ENCODE measurements at places on chromosomes 5 and 9.

DNA sequence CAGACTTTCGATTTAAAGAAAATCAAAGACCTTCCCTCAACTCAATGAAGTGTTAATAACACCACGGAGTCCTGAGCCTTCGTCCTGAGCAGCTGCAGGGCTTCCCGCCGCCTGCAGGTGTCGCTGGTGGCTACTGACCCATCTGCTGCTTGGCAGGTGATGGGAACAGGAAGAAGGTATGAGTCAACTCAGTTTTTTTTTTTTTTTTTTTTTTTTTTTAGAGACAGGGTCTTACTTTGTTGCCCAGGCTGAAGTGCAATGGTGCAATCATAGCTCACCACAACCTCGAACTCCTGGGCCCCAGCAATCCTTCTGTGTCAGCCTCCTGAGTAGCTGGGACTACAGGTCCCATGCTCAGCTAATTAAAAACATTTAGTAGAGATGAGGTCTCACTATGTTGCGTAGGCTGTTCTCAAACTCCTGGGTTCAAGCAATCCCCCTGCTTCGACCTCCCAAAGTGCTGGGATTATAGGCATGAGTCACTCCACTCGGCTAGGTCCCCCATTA lies 185.7 kb upstream of the IL12B start:
- DNase-seq: no peak

DNA sequence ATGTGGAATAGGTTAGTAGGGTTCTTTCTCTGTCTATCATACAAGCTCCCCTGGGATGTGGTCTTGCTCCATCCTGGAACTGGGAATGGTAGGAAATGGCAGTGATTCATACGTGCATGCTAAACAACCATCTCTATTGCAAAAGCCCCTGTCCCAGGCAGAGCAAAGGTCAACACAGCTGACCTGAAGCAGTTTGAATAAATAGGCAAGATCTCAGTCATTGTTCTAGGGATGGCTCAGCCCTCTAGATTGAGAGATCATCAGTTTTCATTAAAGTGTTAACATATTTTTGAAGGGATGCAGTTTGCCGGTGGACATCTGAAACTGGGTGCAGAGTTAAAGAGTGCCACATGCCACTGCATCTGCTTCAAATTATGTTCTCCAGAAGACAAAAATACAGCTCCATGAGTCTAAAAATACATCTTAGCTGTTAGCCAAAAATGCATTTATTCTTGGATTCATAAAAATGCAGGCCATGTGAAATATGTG lies 224.1 kb downstream of the ESM1 start:
- no peak for DNase-seq

- DNase-seq: no peak
Observed at GRCh38 chr9:131119600-131119999, 5.8 kb upstream of the NUP214 start.

- peak; percentile 49 for DNase-seq
Observed at GRCh38 chr5:65125591-65126541, 355.9 kb downstream of the ADAMTS6 start.

DNA sequence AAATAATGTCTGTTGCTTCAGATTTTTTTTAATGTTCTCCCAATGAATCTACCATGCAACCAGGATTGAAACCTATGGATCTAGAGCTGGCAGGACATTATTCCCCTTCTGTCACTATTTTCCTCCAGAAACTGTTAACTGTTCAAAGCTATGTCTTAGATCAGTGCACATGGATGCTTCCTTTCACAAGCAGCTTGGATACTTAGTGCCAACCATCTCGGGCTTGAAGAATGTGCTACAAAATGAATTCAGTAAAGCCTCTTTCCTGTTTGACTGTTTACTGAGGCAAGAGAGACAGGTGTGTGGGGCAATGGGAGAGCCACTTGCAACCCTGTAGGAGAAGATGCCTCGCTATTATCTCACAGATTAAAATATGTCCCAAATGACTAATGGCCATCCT lies 774.8 kb downstream of the KCTD16 start:
- DNase-seq: no peak

GRCh38 chr5:141934099-141934844 lies 10.6 kb downstream of the DELE1 start:
- peak; percentile 76 for DNase-seq

DNA sequence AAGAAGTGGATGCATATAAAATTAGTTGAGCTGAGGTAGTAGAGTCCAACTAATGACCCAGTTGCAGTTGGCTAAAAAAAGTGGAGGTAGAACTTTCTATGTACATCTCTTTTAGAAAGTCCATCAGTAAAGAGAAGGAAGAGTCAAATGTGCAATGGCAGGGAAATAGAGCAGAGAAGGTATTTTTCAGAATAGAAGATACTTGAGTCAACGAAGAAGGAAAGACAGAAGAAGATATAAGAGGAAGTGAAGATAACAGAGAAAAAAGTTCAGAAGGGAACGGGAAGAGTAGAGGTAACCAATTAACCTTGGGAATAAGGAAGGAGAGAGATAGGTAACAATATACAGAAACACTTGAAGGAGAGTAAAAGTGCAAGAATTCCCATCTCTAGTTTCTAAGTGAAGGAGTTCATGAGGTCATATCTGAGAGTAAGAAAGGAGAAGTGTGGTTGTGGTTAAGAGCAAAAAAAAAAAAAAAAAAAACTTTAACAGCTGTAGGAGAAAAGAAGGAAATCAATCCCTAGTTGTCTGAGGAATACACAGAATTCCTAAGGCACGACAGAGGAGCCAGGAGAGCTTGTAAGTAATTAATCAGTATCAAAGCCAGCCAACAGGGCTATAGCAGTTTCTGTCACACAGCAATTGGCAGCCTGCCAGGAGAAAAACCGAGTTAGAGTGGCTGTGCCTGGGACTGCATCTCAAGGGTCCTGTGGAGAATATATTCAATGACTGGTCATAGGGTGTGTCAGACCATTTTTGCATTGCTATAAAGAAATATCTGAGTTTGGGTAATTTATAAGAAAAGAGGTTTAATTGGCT lies 61.0 kb downstream of the ARL15 start:
- DNase-seq: no peak

- DNase-seq: no peak
Observed at GRCh38 chr5:132457371-132458225, 33.0 kb downstream of the IRF1 start.

GRCh38 chr9:82148901-82149461 lies 160.4 kb downstream of the SPATA31D1 start:
- no peak for DNase-seq

- no peak for DNase-seq
Observed at GRCh38 chr9:113665756-113666155, 202.2 kb downstream of the RGS3 start.

DNA sequence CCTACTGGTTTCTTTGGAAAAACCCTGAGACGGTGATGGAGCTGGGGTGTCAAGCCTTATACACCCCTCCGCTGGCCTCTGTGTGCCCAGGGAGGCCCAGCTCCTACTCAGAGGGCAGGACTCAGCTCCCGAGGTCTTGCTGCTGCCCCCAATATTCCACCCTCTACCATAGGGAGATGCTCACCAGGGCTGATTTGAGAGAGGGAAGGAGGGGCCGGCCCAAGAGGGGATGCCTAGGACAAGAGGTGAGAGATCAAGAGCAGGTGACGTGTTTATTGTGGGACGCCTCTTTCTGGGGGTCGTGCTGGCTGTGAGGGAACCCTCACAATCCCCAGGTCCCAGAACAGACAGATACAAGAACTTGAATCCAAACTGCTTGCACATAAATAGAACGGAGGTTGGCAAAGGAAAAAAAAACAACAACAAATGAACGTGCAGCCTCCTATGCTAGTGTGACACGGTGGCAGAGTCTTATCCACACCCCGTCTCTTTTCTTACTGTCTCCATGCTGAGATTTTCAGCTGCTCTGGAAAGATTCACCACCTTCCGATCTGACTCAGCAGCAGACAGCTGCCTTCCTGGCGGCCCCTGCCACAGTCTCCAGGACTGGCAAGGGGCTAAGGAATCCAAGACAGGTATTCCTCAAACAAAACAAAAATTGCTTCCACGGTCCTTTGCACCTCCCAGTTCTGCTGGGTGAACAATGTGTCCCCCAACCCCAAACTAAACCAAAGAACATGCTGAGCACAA lies 22.3 kb downstream of the FABP6 start:
- DNase-seq: no peak

Data from NCI-H1105 treated with DMSO at 0.1 percent for 48 hours (cell line).